Stimulated activated CD4-positive, alpha-beta T cell treated with anti-CD3 and anti-CD28 coated beads, TNF-alpha, amount 100 ng/mL, for 48 hours (primary cell): ENCODE measurements at places on chromosomes 1 and 21.

GRCh38 chr1:60114745-60115318 is 41.3 kb upstream of the C1orf87 start:
- DNase-seq: no peak

DNA sequence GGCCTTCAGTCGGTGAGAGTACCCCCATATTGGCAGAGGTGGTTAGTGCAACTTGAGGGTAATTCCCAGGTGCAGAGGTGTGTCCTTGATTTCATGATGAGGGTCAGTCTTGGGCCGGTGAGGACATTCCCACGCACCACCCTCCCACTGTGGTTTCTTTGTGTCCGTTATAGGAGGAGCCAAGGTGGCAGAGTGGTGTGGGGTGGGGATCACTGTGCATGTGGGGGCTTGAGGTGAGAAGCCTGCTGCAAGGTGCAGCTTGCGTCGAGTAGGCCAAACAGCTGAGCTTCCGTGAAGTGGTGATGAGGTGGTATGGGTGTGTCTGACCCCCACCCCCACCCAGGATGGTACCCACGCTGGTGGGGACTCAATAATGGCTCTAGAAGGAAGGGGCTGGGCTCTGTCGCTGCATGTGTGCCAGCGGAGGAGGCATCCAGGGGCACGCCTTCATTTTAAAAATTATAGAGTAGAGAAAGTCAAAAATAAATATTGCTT is 6.2 kb downstream of the PTPRF start:
- no peak for DNase-seq

DNA sequence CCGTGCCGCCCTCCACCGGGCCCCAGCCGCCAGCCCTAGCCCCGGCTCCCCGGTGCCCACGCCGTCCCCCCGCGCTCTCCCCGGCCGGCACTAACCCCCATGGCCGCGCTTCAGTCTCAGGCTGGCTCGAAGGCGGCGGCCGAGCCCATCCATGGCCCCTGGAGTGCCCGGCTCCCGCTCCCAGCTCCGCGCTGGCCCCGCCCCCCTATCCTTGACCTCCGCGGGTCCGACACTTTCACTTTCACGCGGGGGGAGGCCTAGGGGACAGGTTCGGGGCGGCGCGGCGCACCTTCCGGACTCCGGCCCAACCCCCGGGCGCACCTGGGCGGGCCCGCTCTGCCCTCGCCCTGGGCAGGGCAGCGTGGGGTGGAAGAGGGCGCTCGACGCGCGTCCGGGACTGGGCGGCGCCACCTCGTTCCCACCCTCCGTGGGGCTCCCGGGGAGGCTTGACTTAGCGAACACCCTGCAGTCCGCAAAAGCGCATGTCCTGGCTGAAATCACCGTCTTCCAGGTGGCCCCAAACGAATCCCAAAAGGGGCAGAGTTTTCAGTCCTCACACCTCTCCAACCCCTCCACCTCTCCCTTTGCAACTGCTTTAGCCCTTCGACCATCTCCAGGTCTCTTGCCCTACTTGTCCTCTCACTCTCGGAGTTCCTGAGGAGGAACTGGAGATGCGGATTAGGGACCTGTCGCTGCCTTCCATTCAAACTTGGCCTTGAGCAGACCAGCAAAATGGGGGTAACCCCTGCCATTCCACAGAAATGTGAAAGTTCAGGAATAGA is 3.9 kb upstream of the DENND2D start:
- DNase-seq: peak; percentile 44

- DNase-seq: no peak
Measured at GRCh38 chr1:63951059-63951946, 177.5 kb downstream of the ROR1 start.

DNA sequence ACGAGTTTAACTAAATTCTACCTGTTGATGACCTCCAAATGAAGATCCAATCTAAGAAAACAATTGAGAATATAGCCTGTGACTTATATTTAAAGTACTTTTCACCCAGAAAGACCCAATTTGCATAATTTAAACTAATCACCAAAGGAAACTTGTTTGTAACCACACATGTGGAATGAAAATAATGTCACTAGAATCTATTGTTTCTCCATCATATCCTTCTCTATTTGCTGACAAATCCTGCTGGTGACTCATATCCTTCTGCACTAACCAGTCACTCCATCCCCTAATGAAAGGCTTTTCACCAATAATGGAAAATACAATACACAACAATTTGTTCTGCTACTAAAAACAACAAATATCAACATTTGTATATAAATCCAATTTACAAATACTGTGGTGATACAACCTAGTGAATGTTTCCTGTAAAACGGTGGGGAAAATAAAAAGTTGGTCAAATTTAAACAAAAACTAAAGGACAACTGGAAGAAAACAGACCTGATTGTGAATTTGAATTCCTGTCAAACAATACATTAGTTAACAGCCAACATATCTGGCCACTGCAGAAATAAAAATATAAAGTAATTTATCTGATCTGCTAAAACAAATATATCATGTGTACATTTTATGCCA is 6.5 kb downstream of the PTP4A2 start:
- DNase-seq: no peak

GRCh38 chr1:80202118-80202517 is 1195.6 kb upstream of the ADGRL4 start:
- no peak for DNase-seq

GRCh38 chr1:217521317-217521716 is 109.6 kb downstream of the GPATCH2 start:
- DNase-seq: no peak

- no peak for DNase-seq
Measured at GRCh38 chr1:47399138-47399845, 16.8 kb upstream of the FOXE3 start.

DNA sequence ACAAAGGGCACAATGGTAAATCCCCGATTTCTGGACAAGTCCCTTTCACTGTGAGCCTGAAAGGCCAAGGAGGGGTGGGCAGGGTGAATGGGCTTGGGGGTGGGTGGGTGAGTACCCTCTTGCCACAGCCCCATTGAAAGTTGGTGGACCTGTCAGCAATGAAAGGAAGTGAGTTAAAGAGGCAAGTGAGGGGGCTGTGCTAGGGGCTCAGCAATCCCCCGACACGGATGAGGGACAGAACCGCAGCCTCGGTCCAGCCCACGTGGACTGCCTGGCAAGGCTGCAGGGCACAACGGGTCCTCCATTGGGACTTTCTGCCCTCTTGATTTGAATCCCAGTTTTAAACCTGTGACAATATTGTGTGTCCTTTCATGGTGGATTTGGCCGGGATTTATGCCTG is 255.3 kb downstream of the FOXD2 start:
- no peak for DNase-seq

DNA sequence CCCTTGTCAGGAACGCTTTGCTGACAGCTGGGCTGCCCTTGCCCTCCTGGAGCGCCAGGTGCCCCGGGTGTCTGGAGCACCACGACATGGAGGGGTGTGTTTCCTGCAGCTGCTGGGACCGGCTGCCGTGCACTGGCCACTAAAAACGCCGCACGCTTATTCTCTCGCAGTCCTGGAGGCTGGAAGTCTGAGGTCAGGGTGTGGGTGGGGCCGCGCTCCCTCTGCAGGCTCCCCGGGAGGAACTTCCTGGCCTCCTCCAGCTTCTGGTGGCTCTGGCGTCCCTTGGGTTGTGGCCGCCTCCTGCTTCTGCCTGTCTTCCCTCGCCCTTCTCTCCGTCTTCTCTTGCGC is 28.0 kb upstream of the PLCH2 start:
- no peak for DNase-seq

DNA sequence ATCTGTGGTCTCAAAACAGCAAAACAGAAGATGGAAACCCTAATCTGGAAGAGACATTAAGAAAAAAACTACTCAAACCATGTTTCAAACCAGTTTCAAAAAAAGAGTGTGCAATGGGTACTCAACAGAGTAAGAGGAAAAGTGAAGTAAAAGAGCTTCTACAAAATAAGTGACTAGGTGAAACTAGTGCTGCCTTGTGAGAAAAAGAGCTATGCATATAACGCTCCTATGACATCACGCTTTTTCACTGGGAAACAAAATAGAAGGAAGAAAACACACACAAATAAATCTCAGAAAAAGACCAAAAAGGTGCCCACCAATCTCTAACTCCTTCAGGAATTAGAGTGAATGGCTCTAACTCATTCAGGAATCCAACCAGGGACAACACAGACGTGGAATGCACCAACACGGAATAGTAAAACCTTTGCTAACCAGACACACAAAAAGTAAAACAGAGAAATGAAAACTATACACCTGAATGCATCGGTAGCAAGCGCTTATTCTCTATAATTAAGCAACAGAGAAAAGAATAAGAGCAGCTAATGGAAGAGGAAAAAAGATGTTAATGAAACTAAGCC is 1.3 kb downstream of the FOXJ3 start:
- DNase-seq: no peak

DNA sequence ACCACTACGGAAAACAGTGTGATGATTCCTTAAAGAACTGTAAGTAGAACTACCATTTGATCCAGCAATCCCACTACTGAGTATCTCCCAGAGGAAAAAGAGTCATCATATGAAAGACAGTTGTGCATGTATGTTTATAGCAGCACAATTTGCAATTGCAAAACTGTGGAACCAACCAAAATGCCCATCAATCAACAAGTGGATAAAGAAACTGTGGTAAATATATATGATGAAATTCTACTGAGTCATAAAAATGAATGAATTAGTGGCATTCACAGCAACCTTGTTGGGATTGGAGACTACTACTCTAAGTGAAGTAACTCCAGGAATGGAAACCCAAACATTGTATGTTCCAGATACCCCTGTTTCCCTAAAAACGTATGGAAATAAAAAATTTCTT is 337.0 kb upstream of the PTBP2 start:
- no peak for DNase-seq

- no peak for DNase-seq
Measured at GRCh38 chr1:230210981-230211336, 143.9 kb downstream of the GALNT2 start.

- no peak for DNase-seq
Measured at GRCh38 chr1:115423776-115424175, 85.7 kb upstream of the NGF start.

GRCh38 chr1:187003353-187003752 is 174.6 kb downstream of the PLA2G4A start:
- no peak for DNase-seq

- no peak for DNase-seq
Measured at GRCh38 chr1:231973830-231974229, 347.2 kb downstream of the DISC1 start.

DNA sequence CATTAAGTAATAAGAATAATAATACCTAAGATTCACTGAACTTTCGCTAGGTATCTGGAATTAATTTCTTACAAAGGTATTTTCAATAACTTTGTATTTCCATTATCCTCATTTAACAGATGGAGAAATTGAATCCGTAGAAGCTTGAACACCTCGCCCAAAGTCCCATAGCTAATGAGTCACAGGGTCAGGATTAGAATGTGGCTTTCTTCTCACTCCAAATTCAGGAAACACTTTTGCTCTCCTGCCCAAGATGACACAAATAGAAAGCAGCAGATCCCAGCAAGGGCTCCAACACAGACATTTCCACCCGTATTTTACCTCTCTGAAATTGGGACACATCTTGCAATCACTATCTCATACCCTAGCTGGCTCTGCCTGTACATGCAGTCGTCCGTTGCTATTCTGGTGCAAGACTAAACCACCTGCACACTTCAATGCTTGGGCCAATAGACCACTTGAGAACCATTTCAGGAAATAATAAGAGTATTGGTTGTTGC is 125.9 kb upstream of the GREM2 start:
- DNase-seq: no peak

- no peak for DNase-seq
Measured at GRCh38 chr1:153770797-153771196, 4.4 kb upstream of the SLC27A3 start.

GRCh38 chr1:12372761-12373160 is 142.9 kb downstream of the VPS13D start:
- no peak for DNase-seq

DNA sequence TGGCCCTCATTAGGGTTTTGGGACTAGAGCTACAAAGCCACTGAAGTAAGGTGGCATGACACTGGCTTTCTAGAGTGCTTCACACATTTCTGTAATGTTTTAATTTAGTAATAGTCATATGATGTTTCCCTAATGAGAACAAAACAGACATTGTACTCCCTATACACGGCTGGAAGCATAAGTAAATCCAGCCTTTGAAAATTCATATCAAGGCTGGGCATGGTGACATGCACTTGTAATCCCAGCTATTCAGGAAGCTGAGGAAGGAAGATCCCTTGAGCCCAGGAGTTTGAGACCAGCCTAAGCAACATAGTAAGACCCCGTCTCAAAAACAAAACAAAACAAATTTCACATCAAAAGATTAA is 7.4 kb downstream of the USP48 start:
- no peak for DNase-seq

DNA sequence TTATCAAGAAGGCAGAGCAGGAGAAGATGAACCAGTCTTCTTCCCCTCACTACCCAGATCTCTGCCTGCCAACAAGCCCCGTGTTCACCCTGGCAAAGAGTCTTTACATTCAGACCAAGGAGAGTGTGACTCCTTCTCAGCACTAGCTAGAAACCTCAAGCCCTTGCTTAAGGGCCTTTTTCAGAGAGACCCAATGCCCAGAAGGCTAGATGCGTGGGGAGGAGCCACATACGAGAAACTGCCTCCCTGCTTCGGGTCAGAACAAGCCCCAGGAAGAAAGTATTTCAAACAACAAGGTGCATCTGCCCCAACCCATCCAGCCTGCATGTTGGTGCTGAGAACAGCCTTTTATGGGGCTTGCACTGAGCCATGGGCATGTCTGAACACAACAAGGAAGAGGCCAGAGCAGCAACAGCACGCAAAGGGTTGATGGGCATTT is 152.7 kb upstream of the CAMK1G start:
- no peak for DNase-seq

DNA sequence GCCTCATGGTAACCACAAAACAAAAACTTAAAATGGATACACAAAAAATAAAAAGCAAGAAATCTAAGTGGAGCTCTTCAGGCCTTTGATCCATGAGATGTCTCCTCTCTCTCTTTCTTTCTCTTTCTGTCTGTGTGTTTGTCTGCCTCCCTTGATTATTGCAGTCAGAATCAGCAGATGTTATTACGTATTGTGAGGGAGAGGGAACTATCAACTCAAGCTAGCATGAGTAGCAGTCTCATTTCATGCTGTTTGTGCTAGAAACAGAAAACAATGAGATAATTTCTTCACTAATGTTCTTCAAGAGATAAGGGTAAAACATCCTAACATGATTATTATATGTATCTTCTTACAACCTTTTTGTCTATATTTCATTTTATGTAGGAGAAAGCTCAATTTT is 103.7 kb upstream of the PDC start:
- no peak for DNase-seq

DNA sequence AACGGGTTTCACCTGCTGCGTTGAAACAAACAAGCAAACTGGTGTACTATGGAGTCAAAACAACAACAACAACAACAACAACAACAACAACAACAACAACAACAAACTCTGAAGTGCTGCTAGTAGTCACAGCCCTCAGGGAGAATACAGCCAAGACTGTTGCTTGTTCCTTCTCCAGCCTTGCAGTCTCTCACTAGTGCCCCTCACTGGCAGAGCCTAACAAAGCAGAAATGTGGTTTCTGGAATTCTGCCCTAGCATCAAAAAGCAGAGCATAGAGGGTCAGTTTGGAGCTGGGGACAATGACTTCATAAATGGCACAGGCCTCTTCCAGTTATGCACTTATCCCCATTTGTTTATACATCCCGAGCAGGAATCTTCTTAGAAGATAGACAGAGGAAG is 187.4 kb downstream of the KCNK2 start:
- DNase-seq: no peak

GRCh38 chr1:158019171-158019868 is 25.9 kb downstream of the KIRREL1 start:
- no peak for DNase-seq
